ENCODE measurements at places on chromosomes 6 and 20. TPM values are rescaled to one million over a fixed set of nuclear protein-coding genes. Genes with fewer than 3 reads are reported as not detected.

Gene MAP3K7
- total RNA-seq = 27.3 TPM

Gene BTN3A1
- total RNA-seq = 102 TPM

Gene CST5
- total RNA-seq = not detected

Gene EYS
- total RNA-seq = not detected

Gene EYA2
- total RNA-seq = not detected

Gene NEDD9
- 52.9 TPM for total RNA-seq

Gene FAM83C
- total RNA-seq = not detected

Gene TCP1
- total RNA-seq = 161 TPM

Gene PSORS1C1
- total RNA-seq = not detected

Gene LAMA2
- total RNA-seq = not detected

Gene SNX21
- total RNA-seq = 0.55 TPM

Gene CTSA
- total RNA-seq = 57.5 TPM

Gene PAX1
- total RNA-seq = not detected

Gene SAMD3
- 71.0 TPM for total RNA-seq

Gene FRK
- not detected for total RNA-seq

Gene KCNB1
- total RNA-seq = 0.05 TPM

Gene FAM217A
- total RNA-seq = not detected

Gene SPTLC3
- 0.17 TPM for total RNA-seq

Gene PCNA
- total RNA-seq = 354 TPM

Gene TMEM170B
- 1.2 TPM for total RNA-seq

Gene MYMX
- not detected for total RNA-seq

Gene SLC17A9
- total RNA-seq = 20.6 TPM

Gene ENPP1
- total RNA-seq = not detected

Gene MYLK4
- total RNA-seq = 0.26 TPM

Gene GATA5
- not detected for total RNA-seq

Gene FOXA2
- not detected for total RNA-seq

Data from activated naive CD4-positive, alpha-beta T cell treated with anti-CD3 and anti-CD28 coated beads, Interleukin-2, amount 10 ng/mL, durations not matched to agents 5 hours and 36 hours (primary cell).